NCI-H1436 (cell line): ENCODE measurements at places on chromosomes 6 and 20.

DNA sequence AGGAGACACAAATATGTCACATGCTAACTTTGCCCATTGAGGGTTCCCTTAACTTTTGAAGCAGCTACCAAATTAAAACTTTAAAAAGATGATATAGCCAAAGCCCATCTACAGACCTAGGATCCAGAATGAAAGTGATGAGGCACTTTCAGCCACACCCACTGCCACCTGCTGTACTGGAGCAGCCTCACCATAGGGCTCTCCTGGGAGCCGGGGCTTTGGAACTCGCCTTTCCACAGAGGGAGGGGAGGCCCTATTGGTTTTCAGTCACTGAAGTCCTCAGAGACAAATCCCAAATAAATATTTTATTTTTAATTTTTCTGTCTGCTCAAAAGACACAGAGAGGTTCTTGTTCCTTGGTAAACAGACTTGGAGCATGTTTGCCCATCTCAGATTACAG lies 238.1 kb upstream of the TAB2 start:
- no peak for DNase-seq

GRCh38 chr6:36980876-36981619 lies 4.9 kb downstream of the MTCH1 start:
- DNase-seq, result no peak

DNA sequence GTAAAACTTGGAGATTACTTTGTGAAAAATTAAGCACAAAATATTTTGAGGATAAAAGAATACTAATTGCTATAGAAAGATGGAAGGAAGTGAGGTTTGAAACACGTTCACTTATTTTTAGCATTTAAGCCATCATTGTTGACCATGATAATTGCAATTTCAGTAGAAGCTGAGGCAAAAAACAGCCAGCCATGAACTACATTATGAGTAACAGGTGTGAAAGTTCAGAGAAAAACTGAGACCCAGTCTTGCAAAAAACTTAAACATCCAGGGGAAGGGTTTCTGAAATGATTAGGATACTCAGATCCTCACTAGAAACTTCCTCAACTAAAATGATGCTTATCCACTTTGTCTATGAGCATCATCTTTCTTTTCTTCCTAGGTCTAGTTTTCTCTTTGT lies 619.4 kb downstream of the PHF3 start:
- DNase-seq, result no peak

- DNase-seq, result no peak
Observed at GRCh38 chr6:41785254-41785653, 2.2 kb upstream of the TOMM6 start.

GRCh38 chr6:88298066-88298845 lies 132.1 kb upstream of the CNR1 start:
- DNase-seq, result no peak

GRCh38 chr6:151917531-151918329 lies 110.2 kb downstream of the ESR1 start:
- no peak for DNase-seq
